Dorsolateral prefrontal cortex (tissue), 122 donors: ENCODE measurements at places on chromosomes 7 and 10.

DNA sequence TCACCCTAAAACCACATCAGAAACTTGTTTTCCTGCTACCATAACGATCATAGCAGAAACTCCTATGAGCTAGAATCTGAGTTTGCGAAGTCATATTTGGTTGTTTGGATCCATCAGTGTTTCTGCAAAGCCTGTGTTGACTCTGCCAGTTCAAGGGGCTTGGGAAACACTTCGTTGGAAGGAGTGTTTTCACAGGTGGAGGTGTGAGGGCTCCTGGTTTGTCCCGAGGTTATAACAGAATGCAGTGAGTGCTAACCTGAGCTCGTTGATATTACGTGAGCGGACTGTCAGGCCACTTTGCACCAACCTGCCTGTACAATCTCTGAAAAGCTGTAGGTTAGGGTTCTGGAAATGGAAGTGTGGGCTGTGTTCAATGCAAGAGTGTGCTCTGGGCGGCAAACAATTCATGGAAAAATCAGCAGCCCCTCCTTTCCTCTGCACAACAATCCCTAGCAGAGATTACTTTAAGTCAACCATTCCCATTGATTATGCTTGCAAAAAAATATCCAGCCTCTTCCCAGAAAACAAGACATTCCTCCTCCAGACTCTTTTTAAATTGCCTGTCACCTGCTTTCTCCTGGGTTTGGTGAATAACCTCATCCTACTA, 622.0 kb downstream of the TYW1 start:
- DNase-seq = no peak

GRCh38 chr7:10973942-10974911, 555 bp downstream of the PHF14 start:
- no peak for DNase-seq

- no peak for DNase-seq
These were observed 65.4 kb downstream of the GRID1 start for GRCh38 chr10:86300931-86301830.

DNA sequence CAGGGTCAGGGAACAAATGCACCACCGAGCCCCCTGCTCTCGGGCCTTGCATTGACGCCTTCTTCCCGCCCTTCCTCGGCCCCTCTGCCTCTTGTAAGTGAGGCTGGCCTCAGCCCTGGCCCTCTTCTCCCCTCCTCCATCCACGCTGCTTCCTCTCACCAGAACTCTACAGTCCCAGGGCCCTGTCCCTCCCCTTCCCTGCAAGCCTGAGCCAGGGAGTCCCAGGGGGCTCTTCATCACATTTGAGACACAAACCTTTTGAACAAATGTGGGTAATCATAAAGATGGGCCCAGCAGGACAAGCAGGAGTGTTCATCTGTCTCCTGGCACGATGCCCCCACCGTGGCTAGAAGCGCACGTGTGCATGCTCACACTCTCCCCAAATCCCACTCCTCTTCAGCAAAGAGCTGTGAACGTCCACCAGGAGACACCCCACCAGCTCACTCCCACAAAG, 57.7 kb downstream of the SLIT1 start:
- no peak for DNase-seq

GRCh38 chr10:58179238-58179637, 88.5 kb downstream of the IPMK start:
- DNase-seq = no peak

DNA sequence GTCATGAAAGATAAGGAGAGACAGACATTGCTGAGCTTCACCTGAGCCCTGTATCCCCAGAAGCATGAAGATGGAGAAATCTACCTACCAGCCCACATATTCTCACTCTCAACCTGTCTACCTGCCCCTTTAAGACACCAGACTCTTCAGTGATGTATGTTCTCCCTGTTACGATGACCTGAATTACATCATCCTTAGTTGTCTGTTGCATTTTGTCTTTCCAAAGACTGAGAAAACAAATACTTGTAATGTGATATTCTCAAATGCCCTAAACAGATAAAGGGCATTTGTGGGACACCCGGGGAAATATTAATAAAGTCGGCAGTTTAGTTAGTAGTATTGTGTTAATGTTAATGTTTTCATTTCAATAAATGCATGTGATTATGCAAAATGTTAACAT, 305.8 kb upstream of the IGFBP3 start:
- no peak for DNase-seq

GRCh38 chr7:29987811-29988317, 1.7 kb downstream of the SCRN1 start:
- no peak for DNase-seq

DNA sequence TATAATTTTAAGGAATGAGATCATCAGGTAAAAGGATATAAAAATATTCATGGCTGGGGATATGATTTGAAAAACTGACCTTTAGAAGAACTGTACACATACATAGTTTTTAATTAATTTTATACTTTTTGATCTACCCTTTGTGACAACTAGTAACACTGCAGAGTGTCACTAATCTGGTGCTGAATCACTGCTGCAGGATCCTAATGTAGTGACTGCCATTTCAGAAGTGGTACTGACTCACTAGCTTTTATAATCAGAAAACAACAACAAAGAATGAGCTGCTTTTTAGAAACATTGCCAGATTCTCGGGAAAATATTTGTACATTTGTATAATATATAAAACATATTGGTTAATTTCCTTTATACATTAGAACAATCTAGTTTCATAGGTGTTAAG, 110.4 kb downstream of the HIPK2 start:
- no peak for DNase-seq

- no peak for DNase-seq
These were observed 243.1 kb upstream of the SHH start for GRCh38 chr7:156055206-156055822.

DNA sequence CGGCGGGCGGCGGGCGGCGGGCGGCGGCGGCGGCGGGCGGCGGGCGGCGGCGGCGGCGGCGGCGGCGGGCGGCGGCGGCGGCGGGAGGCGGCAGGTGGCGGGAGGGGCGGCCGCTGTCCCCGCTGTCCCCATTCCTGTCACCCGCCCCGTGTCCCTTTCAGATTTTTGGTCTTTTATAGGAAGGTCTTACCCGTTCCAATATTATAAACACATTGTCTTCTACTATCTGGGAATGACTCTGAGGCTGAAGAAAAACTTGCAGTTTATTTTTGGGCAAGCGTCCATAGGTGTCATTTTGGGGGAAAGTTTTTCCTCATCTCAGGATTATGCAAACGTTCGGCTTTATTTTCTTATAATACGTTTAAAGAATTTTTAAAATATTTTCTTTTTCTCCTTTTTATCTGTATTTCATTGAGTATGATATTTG, 578 bp downstream of the ZNF713 start:
- DNase-seq = no peak

- DNase-seq = no peak
These were observed 28.2 kb downstream of the ZCCHC24 start for GRCh38 chr10:79417266-79417665.

DNA sequence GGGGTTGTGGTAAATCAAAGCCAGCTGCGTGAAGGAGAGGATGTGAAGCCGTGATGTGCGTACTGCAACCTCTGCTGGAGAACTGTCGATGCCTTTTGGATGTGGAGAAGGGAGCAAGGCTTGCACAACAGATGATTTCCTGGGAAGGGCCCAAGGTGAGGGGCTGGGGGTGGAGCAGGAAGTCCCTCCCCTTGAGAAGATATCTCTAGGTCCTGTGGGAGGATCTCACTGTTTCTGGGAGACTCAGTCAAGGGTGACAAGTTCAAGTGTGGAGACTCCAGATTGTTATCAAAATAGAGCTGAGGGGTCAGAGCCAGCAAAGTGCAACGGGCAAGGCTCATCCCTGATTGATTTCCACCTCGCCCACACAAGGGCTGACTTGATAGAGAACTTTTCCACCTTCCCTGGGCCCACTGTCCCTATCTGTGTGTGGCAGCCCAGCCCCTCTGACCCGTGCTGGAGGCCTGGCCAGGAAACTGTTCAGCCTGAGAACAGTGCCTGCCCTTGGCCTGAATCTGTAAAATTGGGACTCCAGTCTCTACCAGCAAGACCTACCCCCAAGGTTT, 55.0 kb downstream of the COL13A1 start:
- no peak for DNase-seq

- DNase-seq = no peak
These were observed 501.1 kb downstream of the TNS3 start for GRCh38 chr7:47080816-47081215.
